OCI-LY7 (cell line): ENCODE measurements at places on chromosomes 2 and 18.
A peak's percentile ranks its signal among the peaks of the same experiment; 100 is the strongest.

DNA sequence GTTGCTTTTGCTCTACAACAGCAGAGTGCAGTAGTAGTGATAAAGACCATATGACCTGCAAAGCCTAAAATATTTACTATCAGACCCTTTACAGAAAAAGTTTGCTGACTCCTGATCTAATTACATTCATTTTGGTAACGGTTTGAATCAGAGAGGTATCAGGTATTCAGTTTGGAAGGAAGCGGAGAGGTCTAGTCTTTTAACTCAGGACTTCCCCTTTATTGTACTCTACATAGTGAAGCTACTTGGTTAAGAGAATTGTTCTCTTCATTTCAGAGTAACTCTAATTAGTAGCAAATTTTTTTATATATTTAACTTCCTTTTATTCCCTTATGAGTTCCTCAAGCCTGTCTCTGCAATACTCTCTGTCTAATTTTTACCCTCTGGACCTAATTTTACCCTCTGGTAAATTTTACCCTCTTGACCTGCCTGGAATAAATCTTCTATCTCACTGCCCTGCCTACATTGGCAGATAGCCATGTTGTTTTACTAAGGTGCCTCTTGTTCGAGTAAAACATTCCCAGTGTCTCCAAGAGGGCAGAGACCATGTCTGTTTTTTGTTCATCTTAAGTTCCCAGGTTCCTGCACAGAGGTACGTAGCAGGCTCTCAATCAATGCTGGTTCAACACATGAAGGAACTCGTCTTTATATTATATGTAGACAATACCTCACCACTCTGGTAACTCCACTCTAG is 170.6 kb downstream of the DNAH6 start:
- DNase-seq = no peak

GRCh38 chr2:100730290-100730868 is 89.6 kb upstream of the NPAS2 start:
- peak; percentile 27 for DNase-seq

GRCh38 chr2:48343571-48344440 is 186.1 kb upstream of the STON1 start:
- DNase-seq = no peak

GRCh38 chr2:100483895-100484294 is 13.6 kb downstream of the NMS start:
- DNase-seq = no peak

GRCh38 chr2:13193900-13194299 is 477.2 kb downstream of the TRIB2 start:
- DNase-seq = peak; percentile 23

DNA sequence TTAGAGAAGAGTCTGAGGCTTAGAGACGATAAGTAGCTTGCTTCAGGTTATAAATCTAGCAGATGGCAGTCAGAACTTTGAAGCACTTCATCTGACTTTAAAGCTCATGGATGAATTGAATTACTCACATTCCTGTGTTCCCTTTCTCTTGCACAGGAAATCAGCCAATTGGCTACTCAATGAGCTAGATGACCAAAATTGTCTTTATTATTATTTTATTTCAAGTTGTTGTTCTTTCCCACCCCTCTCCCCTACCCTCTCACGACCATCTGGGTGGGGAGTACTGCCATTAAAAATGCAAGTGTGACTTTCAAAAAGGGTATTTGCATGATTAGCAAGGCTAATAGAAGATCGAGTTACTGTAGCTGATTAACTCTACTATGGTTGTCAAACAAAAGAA is 491.1 kb downstream of the NR4A2 start:
- no peak for DNase-seq
